ENCODE measurements at places on chromosomes 1 and 21.

- no peak overlapping the region for H3K27ac ChIP-seq
- H3K4me1 ChIP-seq: no peaks in the 10 kb centered on the region
- H3K4me3 ChIP-seq: no peak overlapping the region
- no peaks in the 10 kb centered on the region for H3K36me3 ChIP-seq
- peaks cover 20% of the 10 kb centered on the region for H3K27me3 ChIP-seq
These were observed 360.9 kb downstream of the RRAGC start for GRCh38 chr1:38498686-38499085.

GRCh38 chr1:183956559-183957188 lies 80.9 kb downstream of the COLGALT2 start:
- H3K27me3 ChIP-seq: no peaks in the 10 kb centered on the region
- no peaks in the 10 kb centered on the region for H3K4me1 ChIP-seq
- H3K4me3 ChIP-seq: no peak overlapping the region
- DNase-seq: peak; percentile 35
- no peak overlapping the region for H3K27ac ChIP-seq

DNA sequence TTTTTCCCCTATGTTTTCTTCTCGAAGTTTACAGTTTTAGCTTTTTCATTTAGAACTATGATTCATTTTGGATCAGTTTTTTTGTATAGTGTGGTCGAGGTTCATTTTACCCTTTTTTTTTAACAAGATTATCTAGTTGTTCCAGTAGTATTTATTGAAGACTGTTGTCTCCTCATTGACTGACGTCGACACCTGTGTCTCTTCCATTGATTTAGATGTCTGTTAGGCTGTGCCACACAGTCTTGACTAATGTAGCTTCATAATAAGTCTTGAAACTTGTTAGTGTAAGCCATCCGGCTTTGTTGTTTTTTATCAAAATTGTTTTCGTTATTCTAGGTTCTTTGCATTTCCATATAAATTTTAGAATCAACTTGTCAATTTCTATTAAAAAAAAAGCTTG lies 45.2 kb downstream of the CAMSAP2 start:
- H3K4me3 ChIP-seq: no peak overlapping the region
- H3K27ac ChIP-seq: no peak overlapping the region
- H3K36me3 ChIP-seq: 0 out of 2 replicates have a peak, but pooled peaks cover 2% of the 10 kb centered on the region
- no peak for DNase-seq

DNA sequence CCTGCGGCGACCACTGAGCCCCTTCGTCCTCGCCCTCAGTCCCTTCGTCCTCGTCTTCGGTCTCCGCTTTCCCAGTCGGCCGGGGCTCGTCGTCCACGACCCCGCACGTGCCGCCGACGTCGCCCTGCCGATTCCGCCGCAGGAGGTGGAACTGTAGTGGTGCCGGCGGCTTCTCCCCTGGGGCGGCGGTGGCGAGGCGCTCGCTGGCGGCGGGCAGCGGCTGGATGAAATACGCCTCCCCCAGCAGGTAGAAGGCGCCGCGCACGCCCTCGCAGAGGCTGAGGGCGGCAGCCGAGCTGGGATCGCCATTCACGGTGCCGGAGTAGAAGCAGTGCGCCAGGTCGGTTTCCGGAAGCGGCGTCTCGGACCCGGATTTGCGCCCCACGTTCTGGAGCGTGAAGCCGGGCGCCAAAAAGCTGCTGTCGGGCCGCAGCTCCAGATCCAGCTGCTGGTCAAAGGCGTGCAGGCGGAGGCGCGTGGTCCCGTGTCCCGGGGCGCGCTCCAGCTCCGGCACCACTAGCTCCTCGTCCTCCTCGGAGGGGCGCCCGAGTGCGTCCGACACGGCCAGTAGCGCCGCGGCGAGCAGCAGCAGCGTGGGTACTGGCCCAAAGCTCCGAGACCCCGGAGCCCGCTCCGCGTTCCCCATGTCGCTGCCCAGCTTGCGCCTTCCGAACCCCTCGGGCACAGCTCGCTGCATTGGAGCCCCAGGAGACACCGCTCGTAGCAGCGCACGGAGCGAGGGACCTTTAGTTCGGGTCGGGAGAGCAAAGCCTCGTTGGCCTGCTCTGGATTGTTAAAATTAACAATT lies 747 bp downstream of the ADAMTS1 start:
- H3K27me3 ChIP-seq: peaks cover 5% of the 10 kb centered on the region
- H3K36me3 ChIP-seq: no peaks in the 10 kb centered on the region
- no peak for DNase-seq

DNA sequence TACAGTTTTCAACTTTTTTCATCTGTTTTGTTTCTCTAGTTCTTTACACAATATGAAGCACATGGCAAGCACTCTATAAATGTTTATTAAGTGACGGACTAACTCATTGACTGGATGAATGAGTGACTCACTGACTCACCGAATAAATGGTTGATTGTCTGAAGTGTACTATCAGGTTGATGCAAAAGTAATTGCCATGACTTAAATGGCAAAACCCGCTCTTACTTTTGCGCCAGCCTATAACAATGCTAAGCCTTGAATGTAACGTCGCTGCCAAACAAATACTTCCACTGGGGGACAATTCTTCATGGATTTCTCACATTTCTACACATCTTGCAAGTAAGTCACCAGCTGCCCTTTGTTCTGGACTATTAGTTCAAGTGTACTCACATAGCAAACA lies 109.0 kb upstream of the KCTD3 start:
- no peak for DNase-seq
- H3K4me1 ChIP-seq: no peaks in the 10 kb centered on the region
- H3K27ac ChIP-seq: no peak overlapping the region
- H3K27me3 ChIP-seq: no peaks in the 10 kb centered on the region
- no peaks in the 10 kb centered on the region for H3K36me3 ChIP-seq
- H3K4me3 ChIP-seq: no peak overlapping the region

All from Panc1 (cell line).